ENCODE measurements at places on chromosomes 1 and 21.

DNA sequence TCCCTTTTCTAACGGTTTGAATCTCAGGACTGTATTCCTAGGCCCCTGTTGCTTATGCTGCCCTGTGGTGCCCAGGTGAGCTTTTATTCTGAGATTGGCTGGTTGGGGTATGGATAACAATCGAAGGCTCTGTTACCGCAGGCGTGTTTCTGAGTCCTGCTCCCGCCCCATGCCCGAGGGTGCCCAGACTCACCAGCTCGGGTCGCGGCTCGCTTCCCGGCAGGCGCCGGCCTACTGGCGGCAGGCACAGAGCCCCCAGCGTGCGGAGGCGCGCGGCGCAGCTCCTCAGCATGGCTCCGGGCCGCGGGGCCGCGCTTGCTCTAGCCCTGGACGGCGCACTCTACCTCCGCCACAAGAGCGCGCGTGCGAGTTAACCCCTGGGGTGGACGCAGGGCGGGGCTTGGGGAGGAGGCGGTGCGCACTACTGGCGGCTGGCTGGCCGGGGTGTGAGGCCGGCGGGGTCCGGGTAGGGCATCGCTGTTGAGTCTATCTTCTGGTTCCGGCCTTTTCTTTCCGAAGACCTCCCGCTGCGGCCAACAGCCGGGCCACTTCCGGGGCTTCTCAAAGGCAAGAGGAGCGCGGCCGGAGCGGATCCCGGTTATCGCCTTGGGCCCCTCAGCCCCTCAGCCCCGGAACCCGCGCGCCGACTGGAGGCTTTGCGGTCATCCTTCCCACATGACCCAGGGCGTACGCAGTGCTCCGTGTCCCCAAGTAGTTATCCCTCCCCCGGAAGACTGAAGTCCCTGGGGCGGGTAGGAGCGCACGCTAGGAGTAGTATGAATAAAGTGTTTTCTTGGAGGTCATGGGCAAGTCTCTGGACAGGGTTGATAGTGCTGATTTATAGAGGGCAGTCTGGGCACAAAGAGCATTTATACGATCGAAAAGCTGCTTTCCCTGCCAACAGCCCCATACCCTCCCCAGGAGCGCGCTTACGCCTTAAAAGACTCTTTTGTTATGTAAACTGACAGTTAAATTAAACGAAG lies at the start of gene THEM4:
TSS of gene THEM4 (minus strand) at position 345 of the 983 bp plus-strand sequence. CDS start at position 292, 53 bp downstream.
- peak; percentile 98 for DNase-seq

DNA sequence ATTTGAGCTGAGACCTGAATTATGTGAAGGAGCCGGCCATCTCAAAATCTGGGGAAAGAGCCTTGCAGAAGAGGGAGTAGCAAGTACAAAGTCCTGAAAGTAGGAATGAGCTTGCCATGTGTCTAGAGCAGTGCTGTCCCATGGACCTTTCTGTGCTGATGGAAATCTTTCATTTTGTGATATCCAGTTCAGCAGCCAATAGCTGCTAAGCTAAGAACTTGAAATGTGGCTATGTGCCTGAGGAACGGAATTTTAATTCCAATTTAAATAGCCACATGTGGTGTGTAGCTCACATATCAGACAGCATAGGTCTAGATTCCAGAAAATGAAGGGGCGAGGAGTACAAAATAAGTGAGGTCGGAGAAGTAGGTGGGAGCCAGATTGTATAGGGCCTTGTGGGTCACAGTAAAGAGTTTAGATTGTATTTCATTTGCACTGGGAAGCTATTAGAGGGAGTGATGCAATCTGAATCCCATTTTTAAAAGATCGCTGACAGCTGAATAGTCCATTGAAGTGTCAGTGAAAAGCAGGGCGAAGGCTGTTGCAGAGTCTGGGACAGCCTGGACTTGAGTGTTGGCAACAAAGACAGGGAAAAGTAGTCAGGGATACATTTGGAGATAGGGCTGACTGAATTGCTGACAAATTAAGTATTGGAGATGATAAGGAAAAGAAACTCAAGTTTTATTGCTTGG lies 80.3 kb downstream of the TMEM200B start:
- no peak for DNase-seq

- no peak for DNase-seq
Observed at GRCh38 chr1:92478393-92478792, 8.3 kb downstream of the GFI1 start.

GRCh38 chr21:33257094-33257803 lies 8.9 kb upstream of the IL10RB start:
- DNase-seq: no peak

DNA sequence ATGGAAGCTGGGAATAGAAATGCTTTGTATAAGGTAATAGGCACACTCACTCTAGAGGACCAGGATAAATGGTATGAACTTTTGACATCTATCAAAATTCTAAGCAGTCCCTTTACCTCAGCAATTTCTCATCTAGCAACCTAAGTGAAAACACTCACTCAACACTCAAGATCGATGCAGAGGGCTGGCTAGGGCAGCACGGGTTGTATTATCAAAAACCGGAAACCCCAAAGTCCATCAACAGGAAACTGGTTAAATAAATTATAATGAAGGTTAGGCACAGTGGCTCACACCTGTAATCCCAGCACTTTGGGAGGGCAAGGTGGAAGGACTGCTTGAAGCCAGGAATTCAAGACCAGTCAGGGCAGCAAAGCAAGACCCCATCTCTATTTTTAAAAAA lies 9.4 kb downstream of the USP48 start:
- DNase-seq: no peak

DNA sequence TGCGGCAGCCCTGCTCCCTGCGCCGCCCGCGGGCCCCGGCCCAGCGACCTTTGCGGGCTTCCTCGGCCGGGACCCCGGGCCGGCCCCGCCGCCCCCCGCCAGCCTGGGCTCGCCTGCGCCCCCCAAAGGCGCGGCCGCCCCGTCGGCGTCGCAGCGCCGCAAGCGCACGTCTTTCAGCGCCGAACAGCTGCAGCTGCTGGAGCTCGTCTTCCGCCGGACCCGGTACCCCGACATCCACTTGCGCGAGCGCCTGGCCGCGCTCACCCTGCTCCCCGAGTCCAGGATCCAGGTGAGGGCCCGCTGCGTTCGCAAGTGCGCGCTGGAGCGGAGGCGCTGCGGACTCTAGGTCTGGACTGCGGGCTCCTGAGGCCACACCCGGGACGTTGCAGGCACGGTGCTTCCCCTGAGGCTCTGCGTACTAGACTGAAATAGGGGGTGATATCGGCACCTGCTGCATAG lies 351 bp downstream of the MIXL1 start:
- DNase-seq: no peak

DNA sequence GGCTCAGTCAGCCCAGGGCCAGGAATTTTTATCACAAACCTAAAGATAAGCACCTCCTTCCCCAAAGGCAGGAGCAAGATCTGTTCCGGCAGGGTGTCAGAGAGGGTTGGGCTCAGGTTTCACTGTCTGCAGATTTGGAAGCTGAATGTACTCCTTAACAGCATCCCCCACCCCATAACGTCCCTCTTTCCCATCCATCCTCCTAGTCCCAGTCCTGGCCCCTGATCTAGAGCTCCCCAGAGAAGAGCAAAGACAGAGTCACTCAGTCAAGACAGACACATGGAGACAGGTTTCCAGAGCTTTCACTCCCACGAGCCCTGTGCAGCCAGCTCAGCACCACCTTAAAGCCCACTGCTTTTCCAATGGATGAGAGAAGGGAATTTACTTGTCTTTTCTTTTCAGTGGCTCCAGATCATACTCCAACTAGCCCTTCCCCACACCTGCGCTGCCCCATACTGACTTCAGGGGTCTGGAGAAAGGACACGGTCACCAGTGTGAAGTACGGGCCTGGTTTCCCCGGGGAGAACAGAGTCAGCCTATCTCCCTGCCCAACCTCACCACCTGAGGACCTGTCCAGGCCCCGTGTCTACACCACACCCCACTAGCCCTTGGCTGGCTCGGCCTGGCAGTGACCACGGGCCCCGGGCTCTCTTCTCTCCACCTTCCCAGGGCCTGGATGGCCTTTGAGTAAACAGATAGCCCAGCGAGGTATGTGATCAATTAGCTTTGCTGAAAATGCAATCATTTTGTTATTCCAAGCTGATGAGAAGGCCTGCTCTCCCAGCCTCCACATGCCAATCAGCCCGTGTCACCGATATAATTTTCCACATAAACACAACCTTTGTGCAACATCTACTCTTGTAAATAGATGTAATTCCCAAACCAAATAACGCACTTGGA lies 249.1 kb downstream of the FOXD2 start:
- no peak for DNase-seq

GRCh38 chr1:226047495-226047894 lies 15.0 kb upstream of the H3-3A start:
- DNase-seq: no peak

GRCh38 chr1:175414291-175414884 lies 221.8 kb upstream of the KIAA0040 start:
- DNase-seq: no peak

DNA sequence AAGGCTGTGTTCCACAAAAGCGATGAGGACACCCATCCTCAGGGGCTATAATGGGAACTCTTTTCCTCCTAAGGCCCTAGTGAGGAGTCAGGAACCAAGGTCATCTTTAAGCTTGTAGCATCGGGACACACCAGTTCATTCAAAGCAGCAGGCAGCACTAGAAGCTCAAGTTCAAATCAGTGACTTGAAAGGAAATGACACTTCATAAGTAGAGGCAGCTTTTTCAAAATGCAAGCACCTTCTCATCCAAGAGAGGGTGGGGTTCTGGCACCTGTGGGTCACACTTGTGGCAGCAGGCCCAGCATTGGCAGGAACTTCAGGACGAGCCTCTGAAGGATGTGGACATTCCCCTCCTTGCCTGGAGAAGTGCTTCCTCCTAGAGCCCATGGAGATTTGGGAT lies 496.3 kb downstream of the KIF26B start:
- no peak for DNase-seq

- no peak for DNase-seq
Observed at GRCh38 chr1:180781718-180782117, 131.0 kb upstream of the KIAA1614 start.

DNA sequence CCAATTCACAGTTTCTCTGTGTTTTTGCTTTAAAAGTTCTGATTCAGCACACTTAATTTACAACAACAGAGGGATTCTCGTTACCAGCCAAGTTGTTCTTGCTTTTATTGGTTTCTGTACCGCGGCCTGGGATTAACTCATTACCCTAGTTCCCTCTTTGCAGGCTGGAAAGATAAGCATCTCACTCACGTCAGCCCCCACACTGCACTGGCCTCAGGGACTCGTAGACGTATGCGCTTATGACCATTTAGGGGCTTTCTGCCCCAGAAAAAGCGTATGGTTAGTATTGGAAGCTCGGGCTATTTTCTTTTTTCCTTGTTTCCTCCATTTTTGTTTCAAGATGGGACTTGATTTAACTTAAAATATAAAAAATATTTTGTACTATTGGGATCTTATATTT lies 76.0 kb downstream of the POFUT2 start:
- DNase-seq: no peak

GRCh38 chr1:234507626-234508387 lies 28.8 kb upstream of the TARBP1 start:
- DNase-seq: no peak

DNA sequence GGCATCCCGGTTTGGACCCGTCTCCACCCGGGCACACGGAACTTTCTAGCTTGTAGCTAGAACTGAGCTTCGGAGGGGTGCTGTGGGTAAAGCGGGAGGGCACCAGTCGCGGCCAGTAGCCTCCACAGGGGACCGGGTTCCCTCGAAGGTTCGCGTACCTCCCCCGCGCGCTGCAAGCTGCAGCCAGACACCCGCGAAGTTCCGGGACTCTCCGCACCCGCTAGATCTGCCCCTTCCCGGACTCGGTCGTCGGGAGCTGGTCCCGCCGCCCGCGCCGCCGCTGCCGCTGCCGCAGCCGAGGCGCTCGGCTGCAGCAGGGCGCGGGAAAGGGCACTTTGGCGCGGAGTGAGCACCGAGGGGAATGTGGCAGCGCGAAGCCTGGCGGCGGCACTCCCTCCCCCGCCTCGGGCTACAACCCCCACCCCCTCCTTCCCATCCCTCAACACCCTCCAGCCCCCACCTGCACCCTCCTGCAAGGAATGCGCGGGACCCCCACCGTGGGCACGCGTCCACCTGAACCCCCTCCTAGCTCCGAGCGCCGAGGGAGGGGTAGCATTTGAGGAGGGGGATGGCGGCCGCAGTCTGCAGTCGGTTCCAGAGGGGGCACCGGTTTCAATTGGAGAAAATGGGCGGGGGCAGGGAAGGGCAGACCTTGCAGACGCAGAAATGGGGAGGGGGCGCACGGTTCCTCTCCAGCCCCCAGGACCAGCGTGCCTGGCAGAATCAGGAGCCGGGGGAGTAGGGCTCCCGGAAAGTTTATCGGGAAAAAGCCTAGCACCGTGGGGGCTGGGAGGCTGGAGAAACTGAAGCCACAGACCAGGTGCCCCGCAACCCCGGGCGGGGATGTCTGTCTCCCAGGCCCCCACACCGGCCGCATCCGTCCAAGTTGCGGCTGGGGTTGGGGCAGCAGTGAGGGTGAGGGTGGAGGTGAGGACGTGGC lies 968 bp downstream of the CSMD2 start:
- no peak for DNase-seq

DNA sequence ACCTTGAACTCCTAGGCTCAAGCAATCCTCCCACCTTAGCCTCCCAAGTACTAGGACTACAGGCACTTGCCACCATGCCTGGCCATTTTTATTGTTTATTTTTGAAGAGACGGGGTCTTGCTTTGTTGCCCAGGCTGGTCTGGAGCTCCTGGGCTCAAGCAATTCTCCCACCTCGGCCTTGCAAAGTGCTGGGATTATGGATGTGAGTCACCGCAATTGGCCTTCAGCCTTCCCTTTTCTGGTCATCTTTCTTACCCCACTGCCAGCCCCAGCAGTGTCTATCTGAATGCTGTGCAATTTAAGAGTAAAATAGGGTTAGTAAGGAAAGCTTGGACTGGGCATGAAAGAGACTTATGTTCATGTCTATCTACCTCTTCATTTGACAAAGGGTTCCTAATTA lies 6.1 kb upstream of the KLF17 start:
- no peak for DNase-seq

GRCh38 chr21:28541371-28542112 lies 451.1 kb downstream of the LTN1 start:
- DNase-seq: no peak

DNA sequence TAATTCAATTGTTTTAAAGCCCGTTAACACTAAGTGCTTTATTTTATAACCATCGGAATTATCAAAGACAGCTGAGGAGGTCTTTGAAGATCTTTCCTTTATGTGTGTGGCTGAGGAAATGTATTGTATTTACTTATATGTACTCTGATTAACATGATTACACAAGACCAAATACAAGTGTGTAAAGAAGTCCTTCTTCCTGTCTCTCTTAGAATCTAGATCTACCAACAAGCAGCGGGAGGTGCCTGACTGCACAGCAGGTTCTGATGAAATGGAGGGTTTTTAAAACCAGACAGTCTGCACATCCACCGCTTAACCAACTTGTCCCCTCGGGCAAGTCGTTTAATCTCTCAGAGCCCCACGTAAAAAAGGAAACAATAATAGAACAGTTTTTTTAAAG lies 240.5 kb upstream of the MAP1LC3C start:
- DNase-seq: no peak

Data from stimulated activated CD4-positive, alpha-beta T cell treated with anti-CD3 and anti-CD28 coated beads, Interleukin-4, amount 100 ng/mL, for 48 hours (primary cell).